ENCODE measurements at places on chromosomes 11 and 22. TPM values are rescaled to one million over a fixed set of nuclear protein-coding genes. Genes with fewer than 3 reads are reported as not detected.

DNA sequence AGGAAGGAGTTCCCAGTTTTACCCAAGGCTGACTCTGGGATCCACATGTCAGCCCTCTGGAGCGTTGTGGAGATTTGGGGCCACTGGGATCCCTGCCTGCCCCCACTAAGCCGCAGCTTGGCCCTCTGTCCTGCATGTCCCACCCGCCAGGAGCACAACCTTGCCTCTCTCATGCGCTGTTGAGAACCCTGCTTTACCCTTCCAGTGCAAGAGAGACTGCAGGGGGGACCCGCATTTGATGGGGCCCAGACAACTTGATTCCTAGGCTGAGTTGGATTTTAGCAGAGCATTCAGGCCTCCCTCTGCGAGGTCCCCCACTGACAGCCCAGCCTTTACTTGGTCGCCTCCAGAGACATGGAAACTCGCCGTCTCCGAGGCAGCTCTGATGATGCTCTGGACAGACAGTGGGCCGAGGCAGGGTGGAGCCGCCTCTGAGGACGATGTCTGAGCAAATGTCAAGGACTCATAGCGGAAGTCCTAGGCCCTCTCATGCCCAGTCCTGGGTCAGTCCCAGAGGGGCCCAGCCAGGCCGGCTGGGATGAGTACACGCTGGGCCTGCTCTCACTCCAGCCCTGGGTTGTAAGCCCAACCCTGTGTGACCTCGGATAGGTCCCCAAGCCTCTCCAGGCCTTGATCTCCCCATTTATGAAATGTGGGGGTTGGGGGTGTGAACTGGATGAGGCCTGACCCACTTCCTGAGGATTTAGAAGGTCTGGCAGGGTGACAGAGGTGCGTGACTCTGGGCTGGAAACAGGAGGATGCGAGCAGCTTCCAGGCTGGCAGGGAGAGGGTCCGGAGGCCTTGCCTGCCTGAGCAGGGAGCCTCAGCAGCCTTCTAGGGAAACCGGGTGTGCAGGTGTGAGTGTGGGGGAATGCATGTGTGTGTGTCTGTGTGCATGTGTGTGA, 630 bp downstream of the CD5 start:
- peaks cover 18% of the 10 kb centered on the region for H3K36me3 ChIP-seq
- H3K27me3 ChIP-seq = no peaks in the 10 kb centered on the region
- H3K4me3 ChIP-seq = peak overlapping the region; percentile 93
- peak overlapping the region; percentile 95 for H3K27ac ChIP-seq
- H3K4me1 ChIP-seq = peaks cover 38% of the 10 kb centered on the region
- no peak for DNase-seq

GRCh38 chr11:129590030-129590752, 214.5 kb downstream of the BARX2 start:
- no peak overlapping the region for H3K4me3 ChIP-seq
- H3K27me3 ChIP-seq = peaks cover 9% of the 10 kb centered on the region
- H3K27ac ChIP-seq = no peak overlapping the region
- H3K36me3 ChIP-seq = no peaks in the 10 kb centered on the region
- DNase-seq = no peak

DNA sequence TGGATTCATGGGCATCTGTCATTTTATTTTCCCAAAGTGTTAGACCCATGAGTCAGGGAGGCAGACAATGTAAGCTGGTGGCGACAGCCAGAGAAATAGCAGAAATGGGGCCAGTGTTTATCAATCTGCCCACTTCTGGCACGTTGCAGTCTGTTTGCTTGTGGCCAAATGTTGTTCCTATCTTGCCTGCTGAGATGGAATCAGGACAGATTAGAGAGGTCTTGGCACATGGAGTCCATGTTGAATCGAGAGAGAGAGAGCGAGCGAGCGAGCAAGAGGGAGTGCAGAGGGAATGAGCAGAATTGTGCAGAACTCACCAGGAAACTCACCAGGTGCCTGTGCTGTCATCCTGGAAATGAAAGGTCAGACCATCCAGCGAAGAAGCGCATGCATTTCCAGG, 21.9 kb upstream of the PARVG start:
- DNase-seq = no peak
- no peak overlapping the region for H3K4me3 ChIP-seq
- no peak overlapping the region for H3K27ac ChIP-seq

- peak within 1 kb of the TSS; percentile 47 for H3K4me3 ChIP-seq
- DNase-seq = no peak
- peaks cover 34% of the 10 kb centered on the region for H3K27me3 ChIP-seq
These were observed at the start of gene ELMOD1 for GRCh38 chr11:107590460-107591377. Gene ELMOD1, plus strand, starts transcription at chr11:107591147. Its CDS starts 27,043 bp downstream, at chr11:107618190.

- H3K27ac ChIP-seq = no peak overlapping the region
- peaks cover 6% of the 10 kb centered on the region for H3K27me3 ChIP-seq
- no peaks in the 10 kb centered on the region for H3K4me1 ChIP-seq
- no peaks in the 10 kb centered on the region for H3K36me3 ChIP-seq
- peak; percentile 5 for DNase-seq
These were observed 15.6 kb downstream of the SMC1B start for GRCh38 chr22:45397806-45398205.

DNA sequence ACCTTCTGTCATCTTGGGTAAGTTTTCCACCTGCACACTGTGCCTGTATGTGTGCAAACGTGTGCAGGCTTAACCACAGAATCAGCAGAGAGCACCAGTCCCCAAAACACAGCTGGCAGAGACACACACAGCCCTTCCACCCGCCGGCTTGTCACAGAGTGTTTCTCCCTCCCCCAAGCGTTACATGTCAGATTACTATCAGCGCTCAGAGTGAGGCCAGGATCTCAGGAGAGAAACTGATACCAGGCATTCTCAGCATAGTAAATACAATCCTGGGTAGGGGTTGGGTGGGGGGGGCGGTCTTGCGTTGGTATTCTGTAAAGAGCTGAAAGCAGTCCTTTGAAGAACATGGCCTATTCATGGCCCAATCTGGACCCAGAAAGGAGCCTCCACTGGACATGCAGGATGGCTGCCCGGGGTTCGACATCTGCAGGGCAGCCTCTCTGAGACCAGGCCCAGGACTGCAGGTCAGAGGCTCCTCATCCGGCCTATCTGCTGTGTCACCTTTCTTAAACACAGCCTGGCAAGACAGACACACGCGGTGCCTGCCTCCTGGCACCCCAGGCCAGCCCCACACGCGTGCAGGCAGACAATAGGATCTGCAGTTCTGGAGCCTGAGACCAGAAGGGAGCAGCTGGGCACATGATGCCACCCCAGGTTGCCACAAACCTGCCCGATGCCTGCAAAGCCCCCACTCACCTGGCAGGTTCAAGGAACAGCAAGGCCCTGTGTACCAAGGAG, 1.7 kb downstream of the OSBPL5 start:
- no peak overlapping the region for H3K27ac ChIP-seq
- no peaks in the 10 kb centered on the region for H3K36me3 ChIP-seq
- peaks cover 72% of the 10 kb centered on the region for H3K4me1 ChIP-seq
- no peak for DNase-seq
- H3K4me3 ChIP-seq = peak overlapping the region; percentile 68

DNA sequence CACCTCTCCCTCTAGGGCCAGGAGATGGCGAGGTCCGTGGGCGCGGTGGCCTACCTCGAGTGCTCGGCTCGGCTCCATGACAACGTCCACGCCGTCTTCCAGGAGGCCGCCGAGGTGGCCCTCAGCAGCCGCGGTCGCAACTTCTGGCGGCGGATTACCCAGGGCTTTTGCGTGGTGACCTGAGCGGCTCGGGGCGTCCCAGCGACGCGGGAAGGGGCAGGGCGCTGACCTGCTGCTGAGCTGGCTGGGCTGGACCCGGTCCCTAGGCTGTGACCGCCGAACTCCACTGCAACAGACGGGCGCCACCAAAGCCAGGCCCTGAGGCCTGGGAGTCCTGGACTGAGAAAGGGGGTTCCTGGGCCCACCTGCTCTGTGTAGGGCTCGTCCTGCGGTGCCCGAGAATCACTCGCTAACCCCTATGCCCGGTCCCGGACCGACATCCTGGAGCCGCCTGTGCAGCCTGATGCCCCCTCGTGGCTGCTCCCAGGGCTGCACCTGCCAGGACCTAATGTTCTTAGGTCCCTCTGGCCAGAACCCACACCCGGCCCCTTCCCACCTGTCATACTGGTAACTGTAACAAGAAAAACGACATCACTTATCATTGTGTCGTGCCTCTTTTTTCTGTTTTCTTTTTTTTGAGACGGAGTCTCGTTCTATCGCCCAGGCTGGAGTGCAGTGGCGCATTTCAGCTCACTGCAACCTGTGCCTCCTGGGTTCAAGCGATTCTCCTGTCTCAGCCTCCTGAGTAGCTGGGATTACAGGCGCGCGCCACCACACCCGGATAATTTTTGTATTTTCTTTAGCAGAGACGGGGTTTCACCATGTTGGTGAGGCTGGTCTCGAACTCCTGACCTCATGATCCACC, 15.0 kb downstream of the RHOD start:
- peak; percentile 68 for DNase-seq
- H3K4me3 ChIP-seq = peak overlapping the region; percentile 66
- H3K36me3 ChIP-seq = no peaks in the 10 kb centered on the region
- H3K27me3 ChIP-seq = peaks cover 28% of the 10 kb centered on the region
- no peak overlapping the region for H3K27ac ChIP-seq

DNA sequence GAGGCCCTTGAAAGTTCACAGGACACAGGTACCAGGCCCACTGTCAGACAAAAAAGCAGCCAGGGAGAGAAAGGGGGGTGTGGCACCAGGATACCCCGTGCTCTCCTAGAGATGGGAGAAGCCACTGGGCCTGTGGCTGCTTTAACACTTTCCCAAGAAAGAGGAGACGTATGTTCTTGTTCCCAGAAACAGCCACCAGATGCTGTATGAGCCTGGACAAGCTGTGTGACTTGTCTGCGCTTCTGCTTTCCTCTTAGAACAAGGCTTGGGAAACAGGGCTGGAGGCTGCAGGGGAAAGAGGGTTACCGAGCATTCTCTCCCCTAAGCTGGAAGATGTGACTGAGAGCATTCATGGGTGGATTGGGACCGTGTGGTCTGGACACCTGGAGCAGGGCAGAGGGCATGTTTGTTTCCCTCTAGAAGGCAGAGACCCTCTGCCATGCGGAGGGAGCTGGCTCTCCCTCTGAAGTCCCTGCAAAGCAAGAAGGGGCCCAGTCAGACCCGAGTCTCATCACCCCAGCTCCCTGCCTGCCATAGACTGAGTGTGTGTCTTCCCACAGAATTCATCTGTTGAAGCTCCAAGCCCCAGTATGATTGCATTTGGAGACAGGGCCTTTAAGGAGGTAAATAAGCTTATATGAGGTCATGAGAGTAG, 74.1 kb downstream of the TRIM29 start:
- DNase-seq = no peak
- H3K4me3 ChIP-seq = no peak overlapping the region
- H3K36me3 ChIP-seq = no peaks in the 10 kb centered on the region
- H3K27me3 ChIP-seq = peaks cover 43% of the 10 kb centered on the region
- no peak overlapping the region for H3K27ac ChIP-seq

DNA sequence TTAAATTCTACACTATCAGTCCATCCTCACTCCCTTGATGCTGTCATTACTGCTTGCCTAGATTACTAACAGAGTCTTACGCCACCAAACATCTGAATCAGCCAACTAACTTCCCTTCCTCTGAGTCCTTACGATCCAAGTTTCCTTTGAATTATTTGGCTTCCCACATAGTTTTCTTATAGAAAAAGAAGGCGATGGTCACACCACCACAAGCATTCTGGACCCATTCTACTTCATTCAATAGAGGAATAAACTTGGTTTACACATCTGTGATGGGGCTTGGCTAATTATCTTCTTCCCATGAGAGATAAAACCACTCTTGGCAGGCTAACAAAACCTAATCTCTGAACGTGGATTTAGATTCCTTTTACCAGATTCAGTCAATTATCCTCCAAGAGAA, 35.0 kb downstream of the INTS4 start:
- no peak overlapping the region for H3K27ac ChIP-seq
- DNase-seq = no peak
- no peaks in the 10 kb centered on the region for H3K27me3 ChIP-seq
- H3K36me3 ChIP-seq = peaks cover 27% of the 10 kb centered on the region
- H3K4me1 ChIP-seq = no peaks in the 10 kb centered on the region

- no peak overlapping the region for H3K27ac ChIP-seq
- no peaks in the 10 kb centered on the region for H3K36me3 ChIP-seq
- DNase-seq = no peak
- H3K4me3 ChIP-seq = no peak overlapping the region
- H3K27me3 ChIP-seq = peaks cover 3% of the 10 kb centered on the region
- no peaks in the 10 kb centered on the region for H3K4me1 ChIP-seq
These were observed 10.6 kb downstream of the WNT7B start for GRCh38 chr22:45966320-45966894.

GRCh38 chr11:114925591-114925990, 247.3 kb downstream of the NXPE2 start:
- H3K4me3 ChIP-seq = no peak overlapping the region
- no peaks in the 10 kb centered on the region for H3K36me3 ChIP-seq
- H3K27ac ChIP-seq = no peak overlapping the region
- H3K4me1 ChIP-seq = no peaks in the 10 kb centered on the region

DNA sequence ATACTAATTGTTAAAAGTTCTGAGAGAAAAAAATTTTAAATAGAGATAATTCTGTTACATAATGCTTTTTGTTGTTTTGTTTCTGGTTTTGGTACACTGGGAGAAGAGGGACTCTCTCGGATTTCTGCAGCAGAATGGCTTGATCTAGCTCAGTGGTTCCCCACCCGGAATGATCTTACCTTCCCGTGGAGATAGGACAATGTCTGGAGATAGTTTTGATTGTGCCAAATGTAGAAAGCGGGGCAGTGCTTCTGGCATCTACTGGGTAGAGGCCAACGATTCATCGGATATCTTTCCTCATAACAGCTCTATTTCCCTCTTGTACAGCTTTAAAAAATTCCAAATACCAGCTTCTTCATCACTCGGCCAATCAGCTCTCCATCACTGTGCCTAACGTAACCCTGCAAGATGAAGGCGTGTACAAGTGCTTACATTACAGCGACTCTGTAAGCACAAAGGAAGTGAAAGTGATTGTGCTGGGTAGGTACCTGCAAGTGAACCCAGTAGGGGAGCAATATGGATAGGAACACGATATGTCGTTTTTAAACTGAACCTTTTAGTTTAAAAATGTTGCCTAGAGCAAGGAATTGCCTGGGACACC, 13.2 kb downstream of the CRTAM start:
- H3K27ac ChIP-seq = peak overlapping the region; percentile 83
- H3K27me3 ChIP-seq = no peaks in the 10 kb centered on the region
- peak; percentile 75 for DNase-seq
- peaks cover 17% of the 10 kb centered on the region for H3K36me3 ChIP-seq
- peaks cover 62% of the 10 kb centered on the region for H3K4me1 ChIP-seq

DNA sequence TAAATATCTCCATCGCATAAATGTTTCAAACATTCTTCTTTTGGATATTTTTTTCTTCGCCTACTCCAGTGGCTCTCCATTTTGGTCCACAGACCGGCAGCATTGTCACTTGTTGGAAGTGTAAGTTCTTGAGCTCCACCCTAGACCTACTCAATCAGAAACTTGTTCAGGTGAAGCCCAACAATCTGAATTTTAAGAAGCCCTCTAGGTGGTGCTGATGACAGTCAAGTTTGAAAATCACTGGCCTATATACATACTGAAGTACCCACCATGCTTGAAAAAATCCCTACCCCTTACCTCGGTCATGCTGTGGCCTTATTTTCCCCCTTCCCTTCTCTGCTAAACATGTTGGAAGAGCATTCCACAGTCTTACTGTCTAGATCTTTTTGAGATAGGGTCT, 10.2 kb upstream of the ACAT1 start:
- H3K36me3 ChIP-seq = no peaks in the 10 kb centered on the region
- H3K4me3 ChIP-seq = no peak overlapping the region
- DNase-seq = no peak
- no peak overlapping the region for H3K27ac ChIP-seq

ANO1 gene
- not detected for total RNA-seq

OR56A1 gene
- total RNA-seq = not detected

APOL4 gene
- 0.22 TPM for total RNA-seq

TRIM51 gene
- not detected for total RNA-seq

GSTT2 gene
- total RNA-seq = not detected
